ENCODE measurements at places on chromosomes 7 and 10.

DNA sequence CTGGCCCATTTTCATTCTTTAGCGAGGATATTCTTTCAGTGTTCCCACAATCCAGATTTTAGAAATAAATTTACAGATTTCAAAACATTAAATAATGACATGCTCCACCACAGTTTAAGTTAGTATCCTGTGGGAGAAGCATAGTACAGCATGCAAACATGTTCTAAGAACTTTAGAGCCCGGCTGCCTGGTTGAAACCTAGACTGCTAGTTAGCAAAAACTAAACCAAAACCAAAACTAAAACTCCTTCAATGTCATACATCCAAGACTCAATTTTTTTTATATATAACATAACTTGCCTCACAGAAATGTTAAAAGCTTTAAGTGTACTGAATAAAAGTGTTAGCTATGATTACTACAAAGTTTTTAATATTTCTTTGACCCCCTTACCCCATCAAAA is 17.0 kb downstream of the TRA2A start:
- DNase-seq, result no peak

DNA sequence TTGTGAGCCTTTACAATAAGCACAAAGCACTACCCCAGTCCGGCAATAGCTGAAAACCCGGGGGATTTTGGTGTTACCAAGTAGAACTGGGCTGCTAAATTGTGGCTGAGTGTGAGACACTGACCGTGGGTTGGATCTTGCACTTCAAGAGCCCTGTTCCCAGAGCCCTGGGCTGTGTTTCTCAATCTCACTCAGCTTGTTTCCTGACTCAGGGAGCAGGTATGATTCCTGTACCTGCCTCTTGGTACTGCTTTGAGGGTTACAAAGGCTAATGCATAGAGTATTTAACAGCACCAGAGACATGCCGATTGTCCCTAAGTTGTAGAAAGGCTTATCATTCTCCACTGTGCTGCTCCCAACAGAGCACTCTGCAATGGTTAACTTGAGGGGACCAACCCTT is 134.6 kb downstream of the TEX36 start:
- no peak for DNase-seq

- peak; percentile 26 for DNase-seq
Measured at GRCh38 chr7:54811041-54811845, 52.2 kb upstream of the SEC61G start.

GRCh38 chr7:141074162-141074991 is 513 bp downstream of the TMEM178B start:
- DNase-seq, result peak; percentile 10

DNA sequence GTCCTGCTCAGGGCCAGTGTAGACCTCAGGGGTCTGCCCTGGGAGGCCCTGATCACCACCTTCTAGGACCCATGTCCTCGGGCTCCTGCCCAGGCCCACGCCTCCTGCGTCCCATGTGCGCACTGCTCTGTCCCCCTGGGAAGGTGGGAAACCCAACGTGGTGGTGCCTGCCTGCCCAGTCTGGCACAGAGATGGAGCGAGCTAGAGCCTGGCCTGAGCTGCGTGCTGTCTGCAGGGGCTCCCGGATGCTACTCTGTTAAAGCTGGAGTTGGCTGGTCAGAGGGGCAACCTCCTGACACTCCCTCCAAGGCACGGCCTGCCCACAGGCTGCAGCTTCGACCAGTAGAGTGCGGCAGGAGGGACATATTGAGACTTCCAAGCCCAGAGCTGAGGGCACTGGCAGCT is 171.7 kb downstream of the DNAJB6 start:
- DNase-seq, result no peak
